Glutamatergic neuron (in vitro differentiated cells): ENCODE measurements at places on chromosomes 6 and 20. TPM values are rescaled to one million over a fixed set of nuclear protein-coding genes. Genes with fewer than 3 reads are reported as not detected.

GRCh38 chr20:24955045-24955444 is 6.0 kb downstream of the CST7 start:
- no peak for DNase-seq

GRCh38 chr6:142851601-142852000 is 93.4 kb downstream of the HIVEP2 start:
- DNase-seq = no peak

GRCh38 chr6:124334359-124334758 is 530.7 kb downstream of the NKAIN2 start:
- no peak for DNase-seq

GRCh38 chr6:157822245-157823000 is 623 bp upstream of the SNX9 start:
- peak; percentile 55 for DNase-seq

DNA sequence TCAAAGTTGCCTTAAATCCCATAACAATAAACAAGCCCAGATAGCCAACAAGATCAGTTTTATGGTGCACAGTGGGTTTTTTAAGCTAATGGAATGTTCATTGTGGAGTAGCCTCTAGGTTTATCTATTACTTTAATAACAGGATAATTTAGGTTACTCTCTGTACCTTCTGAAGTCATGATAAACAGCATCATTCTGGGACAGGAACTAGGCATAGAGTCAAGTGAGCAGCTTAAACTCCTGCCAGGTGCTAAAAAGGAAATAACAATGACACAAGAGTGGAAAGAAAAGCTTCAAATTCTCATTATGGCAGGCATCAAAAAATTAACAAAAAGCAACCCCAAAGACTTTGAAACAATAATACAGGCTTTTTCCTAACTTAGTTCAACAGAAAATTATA is 228.8 kb downstream of the HACE1 start:
- no peak for DNase-seq

GRCh38 chr6:10071631-10072220 is 343.1 kb downstream of the TFAP2A start:
- DNase-seq = no peak

- DNase-seq = no peak
These were observed 792 bp upstream of the MICA start for GRCh38 chr6:31402324-31403282.

The SLC22A16 gene
- not detected for total RNA-seq

The TRAPPC3L gene
- total RNA-seq = not detected

The SLC52A3 gene
- total RNA-seq = not detected

The MBOAT1 gene
- not detected for total RNA-seq
